ENCODE measurements at places on chromosomes 6 and 20. TPM values are rescaled to one million over a fixed set of nuclear protein-coding genes. Genes with fewer than 3 reads are reported as not detected.

DNA sequence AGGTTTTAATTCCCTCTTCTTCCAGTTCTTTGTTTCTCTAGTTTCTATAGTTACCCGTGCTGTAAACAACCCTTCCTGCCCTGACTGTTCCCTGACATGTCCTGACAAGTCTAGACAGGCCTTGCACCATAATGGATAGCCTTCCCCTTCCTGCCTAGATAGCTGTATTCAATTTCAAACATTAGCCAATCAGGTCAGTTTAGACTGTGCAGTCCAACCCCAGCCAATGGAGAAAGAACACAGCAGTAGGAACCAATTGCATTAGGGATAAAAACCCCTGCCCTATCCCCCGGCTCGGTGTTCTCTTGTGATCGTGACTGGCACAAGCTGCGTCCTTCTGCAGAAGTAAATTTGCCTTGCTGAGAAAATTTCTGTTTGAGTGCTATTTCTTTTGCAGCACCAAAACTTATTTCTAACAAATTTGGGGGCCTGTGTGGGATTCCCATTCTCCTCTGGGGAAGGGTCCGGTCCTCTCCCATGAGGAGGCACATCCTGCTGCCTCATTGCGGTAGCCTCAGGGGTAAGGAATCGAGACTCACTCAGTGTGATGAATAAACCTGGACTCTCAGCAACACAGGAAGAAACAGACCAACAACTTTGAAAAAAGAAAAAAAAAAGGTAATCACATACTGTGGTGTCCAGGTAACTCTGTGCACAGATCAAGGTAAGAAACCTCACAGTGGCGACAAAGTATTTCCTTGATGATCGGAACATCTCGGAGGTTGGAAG, 248.7 kb upstream of the ECI2 start:
- DNase-seq: no peak

The FAM217A gene
- total RNA-seq: not detected

GRCh38 chr20:4828830-4829513, 107.3 kb downstream of the PRND start:
- DNase-seq: peak; percentile 77

DNA sequence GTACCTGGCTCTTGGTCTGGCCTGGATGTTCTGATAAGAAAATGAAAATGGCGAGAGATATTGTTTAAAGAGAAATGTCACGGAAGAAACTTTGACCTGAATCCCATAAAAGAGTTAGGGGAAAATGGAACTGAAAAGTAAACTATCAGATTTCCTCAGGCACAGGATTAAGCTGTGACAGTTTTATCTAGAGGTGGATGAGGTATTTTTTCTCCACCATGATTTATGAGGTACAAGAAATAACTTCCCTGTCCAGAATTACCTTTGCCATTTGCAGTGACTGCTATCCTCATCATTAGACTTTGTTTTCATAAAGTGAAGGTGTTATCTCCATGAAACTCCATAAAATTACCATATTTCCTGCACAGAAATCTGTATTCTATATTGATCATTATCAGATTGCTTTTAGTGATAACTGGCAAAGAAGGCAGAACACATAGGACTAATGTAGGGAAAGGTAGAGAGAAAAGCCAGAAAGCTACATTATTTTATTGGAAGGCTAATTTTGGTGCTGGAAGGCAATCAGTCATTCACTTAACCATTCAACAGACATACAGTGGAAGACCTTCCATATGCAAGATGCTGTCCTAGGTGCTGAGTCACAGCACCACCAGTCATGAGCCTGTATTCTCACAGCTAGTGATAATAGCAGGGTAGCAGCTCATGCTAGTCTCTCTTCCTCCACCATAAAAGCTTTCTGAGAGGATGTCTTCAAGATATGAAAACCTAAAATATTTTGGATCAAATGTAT, 427.3 kb upstream of the CITED2 start:
- no peak for DNase-seq

The HLA-DQA1 gene
- total RNA-seq: 7.4 TPM

- DNase-seq: no peak
Observed at GRCh38 chr6:139659196-139659595, 284.7 kb upstream of the CITED2 start.

DNA sequence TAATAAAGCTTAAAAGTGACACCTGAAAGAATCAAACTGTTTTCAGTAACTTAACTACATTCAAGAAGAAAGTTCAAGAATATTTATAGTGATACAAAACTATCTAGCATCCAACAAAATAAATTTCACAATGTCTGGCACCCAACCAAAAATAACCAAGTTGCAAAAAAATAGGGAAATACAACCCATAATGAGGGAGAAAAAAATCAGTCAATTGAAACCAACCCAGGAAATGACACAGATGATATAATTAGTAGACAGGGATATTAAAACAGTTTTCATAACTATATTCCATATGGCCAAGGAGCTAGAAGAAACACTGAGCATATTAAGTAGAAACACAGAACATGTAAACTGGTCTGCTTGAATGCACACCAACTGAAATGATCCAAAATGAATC, 120.2 kb upstream of the BEND3 start:
- DNase-seq: no peak

The ZHX3 gene
- 26.8 TPM for total RNA-seq

DNA sequence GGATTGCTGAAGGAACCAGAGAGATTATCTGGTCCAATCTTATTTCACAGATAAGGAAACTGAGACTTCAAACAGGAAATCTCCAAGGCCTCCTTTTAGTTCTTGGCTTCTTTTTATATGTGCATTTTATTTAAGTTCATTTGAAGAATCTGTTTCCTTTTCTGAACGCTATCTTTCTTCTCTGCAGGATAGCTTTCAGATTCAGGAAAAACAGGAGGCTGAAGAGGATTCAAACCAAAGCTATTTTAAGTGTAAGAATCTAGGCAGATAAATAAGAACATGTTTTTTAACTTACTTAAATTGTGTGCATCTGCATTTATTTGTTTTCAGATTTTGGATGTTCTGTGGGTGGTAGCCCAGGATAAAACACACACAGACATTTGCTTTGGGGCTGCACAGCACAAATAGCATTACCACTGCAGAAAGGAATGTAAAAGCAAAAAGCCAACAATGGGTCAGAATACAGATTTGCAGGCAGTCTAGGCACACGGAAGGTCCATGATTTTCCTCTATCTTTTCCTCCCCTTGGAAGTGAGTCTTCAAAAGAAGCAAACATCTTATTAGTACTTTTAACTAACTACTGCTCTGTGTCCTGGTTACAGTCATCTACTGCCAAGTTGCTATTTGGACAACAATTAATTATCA, 188.8 kb upstream of the TBX18 start:
- DNase-seq: no peak

GRCh38 chr6:119071576-119071975, 6.9 kb downstream of the FAM184A start:
- DNase-seq: no peak

GRCh38 chr6:31267651-31268368, 4.1 kb downstream of the HLA-C start:
- no peak for DNase-seq

DNA sequence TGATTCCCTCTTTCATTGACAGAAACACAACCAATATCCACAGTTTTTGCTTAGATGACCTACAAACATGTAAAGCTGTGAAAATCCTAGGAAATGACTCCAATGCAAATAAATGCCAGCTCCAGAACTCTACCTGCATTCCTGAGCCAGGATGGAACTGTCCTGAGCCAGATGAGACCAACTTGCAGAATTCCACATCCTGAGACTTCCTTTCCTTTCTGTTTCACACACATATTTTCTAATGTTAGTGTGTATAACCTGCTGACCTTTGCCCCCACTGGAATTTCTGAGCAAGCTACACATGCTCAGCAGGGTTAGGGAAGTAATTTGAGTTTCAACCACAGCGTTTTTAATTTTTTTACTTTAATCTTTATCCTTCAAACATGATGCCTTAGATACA, 69.6 kb upstream of the ADGRF1 start:
- no peak for DNase-seq

GRCh38 chr6:112013051-112013450, 40.9 kb upstream of the CCN6 start:
- DNase-seq: no peak

The MPC1 gene
- total RNA-seq: 44.0 TPM

The EYA2 gene
- total RNA-seq: 8.1 TPM

DNA sequence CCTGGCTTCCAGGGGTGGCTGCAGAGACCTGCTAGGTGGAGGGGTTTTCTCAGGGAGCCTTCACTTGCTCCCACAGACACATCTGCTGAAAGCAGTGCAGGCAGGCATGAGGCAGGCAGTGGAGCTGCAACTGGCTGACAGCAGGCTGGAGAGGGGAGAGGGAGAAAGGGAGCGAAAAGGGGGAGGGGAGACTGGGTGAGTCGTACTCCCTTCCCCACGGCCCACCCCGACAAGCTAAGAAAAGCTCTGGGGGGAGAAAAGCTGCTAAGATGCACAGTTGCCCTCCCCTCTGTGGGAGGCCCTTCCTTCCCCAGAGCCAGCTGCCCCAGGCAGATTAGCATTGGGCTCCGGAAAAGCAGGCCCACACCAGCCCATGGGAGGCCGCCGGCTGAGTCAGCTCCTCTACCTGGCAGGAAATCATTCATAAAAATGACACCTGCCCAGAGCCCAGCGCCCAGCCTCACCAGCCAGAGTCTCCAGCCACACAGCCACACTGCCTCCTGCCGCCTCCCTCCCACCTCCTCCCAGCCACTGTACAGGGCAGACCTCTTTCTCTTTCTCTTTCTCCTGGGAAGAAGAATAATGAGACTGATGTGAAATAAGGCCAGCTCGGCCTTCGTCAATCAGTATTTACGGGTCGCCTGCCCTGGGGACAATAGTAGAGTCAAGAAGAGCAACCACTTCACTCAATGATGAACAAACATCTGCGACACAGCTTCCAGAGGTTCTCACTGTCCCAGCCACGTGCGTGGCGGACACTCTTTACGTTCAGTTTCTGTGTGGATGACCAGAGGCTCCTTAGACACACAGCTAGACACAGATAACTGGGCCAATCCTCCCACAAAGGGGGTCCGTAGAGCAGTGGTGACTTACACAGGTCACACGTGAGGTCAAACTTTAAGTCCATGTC, 7.7 kb upstream of the C20orf203 start:
- no peak for DNase-seq

The RIMS4 gene
- total RNA-seq: 6.4 TPM

DNA sequence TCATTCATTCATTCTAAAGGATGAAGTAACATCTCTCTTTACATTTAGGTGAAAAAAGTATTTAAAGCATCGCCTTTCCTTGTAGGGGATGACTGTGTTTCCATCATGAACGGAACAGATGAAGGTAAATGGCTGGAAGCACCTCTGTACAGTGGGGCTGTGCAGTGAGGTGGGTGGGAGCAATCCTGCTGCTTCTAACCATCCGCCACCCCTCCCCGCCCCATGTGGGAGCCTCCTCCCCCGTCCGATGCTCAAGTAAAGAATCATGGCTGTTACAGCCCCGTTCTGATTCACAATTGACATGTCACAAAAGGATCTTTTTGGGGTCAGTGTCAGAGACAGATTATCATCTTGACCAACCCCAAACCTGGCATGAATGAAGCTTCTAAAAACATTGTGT, 19.3 kb downstream of the ENTPD6 start:
- no peak for DNase-seq

The AVP gene
- not detected for total RNA-seq

- peak; percentile 34 for DNase-seq
Observed at GRCh38 chr6:13847326-13848050, 33.1 kb upstream of the MCUR1 start.

GRCh38 chr6:159821122-159821521, 21.0 kb downstream of the PNLDC1 start:
- no peak for DNase-seq

- no peak for DNase-seq
Observed at GRCh38 chr20:49281059-49281912, 3.4 kb upstream of the ZNFX1 start.

DNA sequence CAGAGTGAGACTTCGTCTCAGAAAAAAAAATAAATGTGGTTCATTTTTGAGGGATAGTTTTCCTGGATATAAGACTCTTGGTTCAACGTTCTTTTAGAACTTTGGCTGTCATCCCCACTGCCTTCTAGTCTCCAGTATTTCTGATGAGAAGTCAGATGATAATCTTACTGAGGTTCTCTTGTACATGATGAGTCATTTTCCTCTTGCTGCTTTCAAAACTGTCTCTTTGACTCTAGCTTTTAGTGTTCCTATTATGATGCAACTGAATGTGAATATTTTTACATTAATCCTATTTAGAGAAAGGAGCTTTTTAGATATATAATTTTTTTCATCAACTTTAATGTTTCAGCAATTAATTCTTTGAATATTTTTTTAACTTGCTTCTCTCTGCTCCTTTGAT, 46.0 kb upstream of the OR14J1 start:
- DNase-seq: no peak

DNA sequence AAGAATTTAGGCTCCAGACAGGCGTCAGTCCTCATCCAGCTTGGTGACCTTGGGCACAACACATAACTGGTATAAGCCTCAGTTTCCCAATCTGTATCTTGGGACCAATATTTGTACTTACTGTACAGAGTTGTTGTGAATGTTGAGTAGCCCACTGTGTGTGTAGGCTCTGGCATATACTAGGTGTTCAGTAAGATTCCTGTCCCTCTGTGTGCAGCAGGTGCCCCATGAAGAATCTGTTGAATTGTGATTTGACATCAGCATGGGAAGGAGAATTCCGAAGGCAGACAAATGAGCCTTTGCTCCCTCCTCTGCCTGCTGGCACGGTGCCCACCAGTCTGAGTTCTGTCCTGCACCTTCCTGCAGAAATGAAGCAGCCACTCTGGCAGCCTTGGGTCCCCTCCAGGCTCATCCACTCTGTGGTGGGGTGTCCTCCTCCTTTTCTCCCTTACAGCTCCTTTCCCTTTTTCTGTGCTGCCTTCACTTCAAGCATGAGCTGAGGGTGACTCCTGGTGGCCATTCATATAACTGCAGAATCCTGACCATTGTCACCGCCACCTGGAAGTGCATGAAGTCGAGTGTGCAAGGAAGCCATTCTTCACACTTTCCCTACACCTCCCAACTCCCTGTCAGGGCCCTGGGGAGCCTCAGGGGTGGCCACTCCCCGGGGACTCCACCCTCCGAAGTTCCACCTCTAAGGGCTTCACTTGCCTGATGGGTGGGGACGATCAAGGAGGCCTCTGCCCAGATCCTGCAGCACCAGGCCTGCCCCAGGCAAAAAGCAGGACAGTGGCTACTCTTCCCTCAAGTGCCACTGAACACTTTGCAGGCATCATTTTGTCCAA, 48.2 kb downstream of the MRPL14 start:
- DNase-seq: no peak

The PKHD1 gene
- 0.49 TPM for total RNA-seq

DNA sequence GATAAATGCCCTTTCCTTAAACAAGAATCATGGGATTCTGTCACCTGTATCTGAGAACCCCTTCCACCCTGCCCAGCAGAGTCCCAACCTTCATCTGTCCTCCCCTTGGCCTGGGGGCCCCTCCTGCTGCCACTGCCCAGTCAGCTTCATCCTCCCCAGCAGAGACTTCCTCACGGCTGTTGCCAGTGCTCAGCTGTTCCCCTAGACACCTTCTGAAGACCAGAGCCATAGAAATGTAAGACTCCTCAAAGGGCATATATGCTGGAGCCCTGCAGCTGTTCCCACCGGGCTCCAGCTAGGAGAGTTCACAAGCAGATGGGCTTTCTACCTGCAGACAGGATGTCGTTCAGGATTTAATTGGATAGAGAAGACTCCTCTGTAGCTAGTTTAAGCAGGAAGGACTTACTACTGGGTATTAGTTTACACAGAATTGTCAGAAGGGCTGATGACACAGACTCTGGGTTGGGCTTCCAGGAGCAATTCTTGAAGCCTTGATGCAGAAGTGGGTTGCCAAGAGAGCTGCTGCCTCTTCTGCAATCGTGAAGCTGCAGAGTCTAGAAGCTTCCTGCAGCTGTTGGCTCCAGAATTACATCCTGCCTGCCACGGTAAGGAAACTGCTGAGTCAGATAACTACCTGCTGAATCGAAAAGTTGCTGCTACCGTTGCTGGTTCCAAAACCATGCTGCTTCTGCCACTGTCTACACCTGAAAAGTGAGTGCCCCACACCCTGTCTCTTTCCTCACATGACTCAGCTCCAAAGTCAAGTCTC, 57.1 kb upstream of the MLN start:
- no peak for DNase-seq

All from vagina (tissue), 2 donors.